ENCODE measurements at places on chromosomes 12 and 14. TPM values are rescaled to one million over a fixed set of nuclear protein-coding genes. Genes with fewer than 3 reads are reported as not detected.

The FITM1 gene
- total RNA-seq, result 0.77 TPM

DNA sequence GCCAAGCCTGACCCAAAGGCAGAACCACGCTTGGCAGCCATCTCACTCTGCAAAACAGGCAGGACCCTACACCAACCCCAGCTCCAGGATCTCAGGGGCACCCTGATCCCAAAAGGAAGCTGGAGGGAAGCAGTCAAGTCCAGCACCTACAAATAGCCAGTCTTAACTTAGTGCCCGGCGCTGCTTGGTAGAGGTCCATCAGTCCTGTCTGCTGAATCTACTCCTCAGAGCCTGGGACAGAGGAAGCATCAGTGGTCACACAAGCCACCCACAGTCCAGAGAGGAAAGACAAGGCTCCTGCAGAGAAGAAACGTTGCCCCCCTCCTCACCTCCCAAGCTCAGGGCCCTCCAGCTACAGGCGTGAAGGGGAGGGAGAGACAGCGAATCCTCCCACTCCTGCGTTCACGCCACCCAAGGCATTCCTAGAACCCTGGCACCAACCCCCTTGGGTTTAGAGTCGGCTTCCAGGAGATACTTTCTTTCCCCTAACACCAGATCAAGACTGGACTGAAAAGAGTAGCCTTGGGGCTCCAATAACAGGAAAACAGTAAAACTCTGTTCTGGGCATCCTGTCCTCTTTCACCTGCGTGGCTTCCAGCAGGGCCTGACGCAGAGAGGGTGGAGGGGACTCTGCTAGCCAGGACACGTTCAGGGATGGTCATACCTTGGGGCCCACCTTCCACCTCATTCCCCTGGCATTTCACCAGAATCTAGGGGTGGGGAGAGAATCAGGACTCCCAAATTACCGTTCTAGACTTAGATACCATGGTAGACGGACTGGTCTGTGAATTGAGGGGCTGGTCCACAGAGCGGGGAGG is 1.2 kb downstream of the PXN start:
- peak overlapping the region; percentile 73 for H3K27ac ChIP-seq
- DNase-seq, result no peak
- H3K4me1 ChIP-seq, result peaks cover 61% of the 10 kb centered on the region
- no peaks in the 10 kb centered on the region for H3K27me3 ChIP-seq
- peaks cover 20% of the 10 kb centered on the region for H3K36me3 ChIP-seq

DNA sequence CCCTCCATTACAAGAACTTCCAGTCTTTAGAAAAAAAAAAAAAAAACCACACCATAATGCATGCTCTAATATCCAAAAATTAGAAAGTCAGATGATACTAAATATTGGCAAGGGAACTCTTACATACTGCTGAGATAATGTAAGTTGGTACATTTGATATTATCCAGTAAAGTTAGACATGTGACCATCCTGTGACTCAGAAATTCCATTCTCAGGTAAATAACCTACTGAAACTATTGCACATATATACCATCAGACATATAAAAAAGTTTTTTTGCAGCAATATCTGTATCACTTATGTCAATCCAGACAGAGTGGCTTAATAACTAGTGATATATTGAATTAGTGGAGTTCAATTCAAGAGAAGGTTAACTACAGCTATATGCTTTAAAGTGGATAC is 63.5 kb downstream of the KITLG start:
- DNase-seq, result no peak
- no peaks in the 10 kb centered on the region for H3K27me3 ChIP-seq
- no peak overlapping the region for H3K27ac ChIP-seq
- no peaks in the 10 kb centered on the region for H3K4me1 ChIP-seq
- H3K36me3 ChIP-seq, result no peaks in the 10 kb centered on the region
- no peak overlapping the region for H3K4me3 ChIP-seq

- no peak overlapping the region for H3K27ac ChIP-seq
- DNase-seq, result no peak
- H3K4me1 ChIP-seq, result no peaks in the 10 kb centered on the region
- H3K27me3 ChIP-seq, result peaks cover 11% of the 10 kb centered on the region
- H3K4me3 ChIP-seq, result no peak overlapping the region
- no peaks in the 10 kb centered on the region for H3K36me3 ChIP-seq
These were observed 5.5 kb upstream of the TMEM132D start for GRCh38 chr12:129909051-129910020.

GRCh38 chr14:101873991-101874390 is 90.4 kb upstream of the DYNC1H1 start:
- peaks cover 70% of the 10 kb centered on the region for H3K4me1 ChIP-seq
- DNase-seq, result no peak
- no peaks in the 10 kb centered on the region for H3K27me3 ChIP-seq
- H3K4me3 ChIP-seq, result no peak overlapping the region
- H3K36me3 ChIP-seq, result peaks cover 25% of the 10 kb centered on the region
- no peak overlapping the region for H3K27ac ChIP-seq

The SIX6 gene
- total RNA-seq, result not detected

The NOXRED1 gene
- total RNA-seq, result 0.45 TPM

The PRB3 gene
- total RNA-seq, result not detected

GRCh38 chr14:95143808-95144620 is 13.3 kb downstream of the DICER1 start:
- no peaks in the 10 kb centered on the region for H3K27me3 ChIP-seq
- H3K36me3 ChIP-seq, result peaks cover 33% of the 10 kb centered on the region
- no peak overlapping the region for H3K27ac ChIP-seq
- H3K4me3 ChIP-seq, result no peak overlapping the region

DNA sequence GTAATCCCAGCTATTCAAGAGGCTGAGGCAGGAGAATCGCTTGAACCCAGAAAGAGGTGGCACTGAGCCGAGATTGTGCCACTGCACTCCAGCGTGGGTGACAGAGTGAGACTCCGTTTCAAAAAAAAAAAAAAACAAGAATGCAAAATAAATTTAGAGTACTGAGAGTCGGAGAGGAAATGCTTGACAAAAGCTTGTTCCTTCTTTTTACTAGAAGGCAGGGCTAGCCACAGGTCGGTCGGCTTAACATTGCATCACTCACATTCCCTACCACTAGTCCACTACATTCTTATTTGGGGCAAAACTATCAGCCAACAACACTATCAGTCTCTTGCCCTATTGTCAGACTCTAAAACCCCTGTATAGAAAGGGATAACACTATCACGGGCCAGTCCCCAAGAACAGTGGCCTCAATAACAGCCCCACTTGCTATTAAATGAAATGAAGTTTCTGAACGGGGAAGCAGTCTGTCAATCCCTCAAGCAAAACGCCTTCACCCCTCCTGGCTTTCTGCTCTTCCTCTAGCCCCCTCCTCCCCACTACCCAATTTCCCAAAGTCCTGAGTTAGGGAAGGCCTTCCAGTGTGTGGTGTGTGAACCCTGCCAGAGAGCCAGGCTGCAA is 1.0 kb downstream of the RNF41 start:
- no peaks in the 10 kb centered on the region for H3K27me3 ChIP-seq
- H3K4me1 ChIP-seq, result peaks cover 37% of the 10 kb centered on the region
- H3K27ac ChIP-seq, result peak overlapping the region; percentile 93
- DNase-seq, result no peak
- peaks cover 4% of the 10 kb centered on the region for H3K36me3 ChIP-seq

- H3K4me3 ChIP-seq, result no peak overlapping the region
- H3K27ac ChIP-seq, result no peak overlapping the region
- H3K4me1 ChIP-seq, result peaks cover 17% of the 10 kb centered on the region
- peaks cover 41% of the 10 kb centered on the region for H3K27me3 ChIP-seq
These were observed 51.3 kb upstream of the KCNA1 start for GRCh38 chr12:4858386-4858785.

GRCh38 chr14:77794357-77794756 is 5.6 kb upstream of the ADCK1 start:
- peaks cover 12% of the 10 kb centered on the region for H3K27me3 ChIP-seq
- DNase-seq, result no peak
- H3K4me3 ChIP-seq, result no peak overlapping the region
- no peak overlapping the region for H3K27ac ChIP-seq

The A2ML1 gene
- total RNA-seq, result not detected

DNA sequence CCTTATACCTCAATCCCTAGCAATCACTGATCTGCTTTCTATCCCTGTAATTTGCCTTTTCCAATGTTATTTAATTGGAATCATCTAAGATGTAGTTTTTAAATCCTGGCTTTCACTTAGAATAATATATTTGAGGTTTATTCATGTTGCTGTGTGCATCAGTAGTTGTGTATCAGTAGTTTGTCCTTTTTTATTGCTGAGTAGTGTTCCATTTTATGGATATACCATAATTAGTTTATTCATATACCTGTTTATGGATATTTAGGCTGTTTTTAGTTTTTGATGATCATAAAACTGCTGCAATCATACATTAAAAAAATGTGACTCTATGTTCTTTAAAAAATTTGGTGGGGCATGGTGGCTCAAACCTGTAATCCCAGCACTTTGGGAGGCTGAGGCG is 43.7 kb downstream of the FUT8 start:
- peaks cover 79% of the 10 kb centered on the region for H3K36me3 ChIP-seq
- no peak overlapping the region for H3K27ac ChIP-seq
- no peaks in the 10 kb centered on the region for H3K27me3 ChIP-seq
- no peak for DNase-seq
- peaks cover 23% of the 10 kb centered on the region for H3K4me1 ChIP-seq
- H3K4me3 ChIP-seq, result no peak overlapping the region

DNA sequence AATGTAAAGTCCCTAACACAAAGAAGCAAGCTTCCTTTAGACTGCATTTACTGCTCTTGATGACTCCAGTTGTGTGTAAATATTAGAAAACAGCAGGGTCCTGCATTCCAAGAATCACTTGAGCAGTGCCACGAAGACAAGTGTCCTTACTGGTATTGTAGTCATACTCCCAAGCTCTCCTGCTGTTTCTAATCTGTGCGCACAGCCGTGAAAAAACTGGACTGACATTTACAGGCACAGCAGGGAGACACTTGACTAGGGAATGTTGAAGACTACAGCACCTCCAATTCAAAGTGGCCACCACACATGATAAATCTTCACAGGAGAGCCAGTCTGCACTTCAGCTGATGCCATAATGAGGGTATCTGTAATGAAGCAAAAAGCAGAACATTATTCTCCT is 91.4 kb downstream of the VRK1 start:
- H3K27ac ChIP-seq, result no peak overlapping the region
- peaks cover 13% of the 10 kb centered on the region for H3K36me3 ChIP-seq
- no peak overlapping the region for H3K4me3 ChIP-seq
- no peaks in the 10 kb centered on the region for H3K27me3 ChIP-seq
- no peaks in the 10 kb centered on the region for H3K4me1 ChIP-seq

- H3K4me3 ChIP-seq, result no peak overlapping the region
- peak overlapping the region; percentile 70 for H3K27ac ChIP-seq
- no peaks in the 10 kb centered on the region for H3K27me3 ChIP-seq
- DNase-seq, result no peak
- peaks cover 49% of the 10 kb centered on the region for H3K4me1 ChIP-seq
- H3K36me3 ChIP-seq, result no peaks in the 10 kb centered on the region
These were observed 116.2 kb downstream of the EGLN3 start for GRCh38 chr14:33834466-33835260.

DNA sequence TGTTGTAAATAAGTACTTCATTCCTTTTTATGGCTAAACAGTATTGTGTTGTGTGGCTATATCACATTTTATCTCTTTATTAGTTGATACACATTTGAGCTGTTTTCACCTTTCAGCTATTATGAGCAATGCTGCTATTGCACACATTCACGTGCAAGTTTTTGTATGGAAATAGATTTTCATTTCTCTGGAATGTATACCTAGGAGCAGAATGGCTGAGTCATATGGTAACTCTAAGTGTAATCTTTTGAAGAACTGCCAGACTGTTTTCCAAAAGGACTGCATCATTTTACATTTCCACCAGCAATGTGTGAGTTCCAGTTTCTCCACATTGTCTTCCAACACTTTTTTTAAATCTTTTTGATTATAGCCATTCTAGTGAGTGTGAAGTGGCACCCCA is 134.0 kb downstream of the SRGAP1 start:
- no peak for DNase-seq
- no peak overlapping the region for H3K4me3 ChIP-seq
- H3K4me1 ChIP-seq, result no peaks in the 10 kb centered on the region
- no peaks in the 10 kb centered on the region for H3K36me3 ChIP-seq

The UNC79 gene
- total RNA-seq, result 0.02 TPM

DNA sequence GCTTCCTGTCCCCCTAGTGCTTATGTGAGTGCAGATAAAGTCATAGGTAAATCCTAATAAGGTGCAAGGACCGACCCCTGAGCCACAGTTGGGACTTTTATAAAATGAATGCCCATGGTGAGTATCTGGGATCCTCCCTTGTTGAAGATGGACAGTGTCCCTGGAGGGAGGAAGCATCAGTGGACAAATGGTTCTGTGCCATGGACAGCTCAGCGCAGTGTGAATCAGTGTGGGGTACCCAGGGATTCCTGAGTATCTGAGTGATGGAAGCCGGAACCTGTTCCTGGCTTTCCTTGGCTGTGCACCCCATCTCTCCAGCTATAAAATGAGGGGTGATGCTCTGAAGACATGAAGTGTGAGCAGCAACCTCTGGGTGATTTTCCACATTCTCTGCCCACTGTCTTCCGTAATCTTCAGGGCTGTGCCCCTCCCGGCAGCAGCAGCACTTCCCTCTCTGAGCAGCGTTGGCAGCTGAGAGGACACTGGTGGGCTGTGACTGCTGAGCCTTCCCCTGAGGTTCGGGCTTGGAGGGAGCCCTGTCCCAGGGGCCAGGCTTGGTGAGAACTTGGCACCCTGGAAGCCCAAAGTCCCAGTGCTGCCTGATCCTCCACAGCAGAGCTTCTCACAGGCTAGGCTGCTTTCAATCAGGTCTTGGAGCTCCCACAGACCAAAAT is 25.0 kb downstream of the VCPKMT start:
- no peaks in the 10 kb centered on the region for H3K27me3 ChIP-seq
- no peak for DNase-seq
- peaks cover 74% of the 10 kb centered on the region for H3K4me1 ChIP-seq

DNA sequence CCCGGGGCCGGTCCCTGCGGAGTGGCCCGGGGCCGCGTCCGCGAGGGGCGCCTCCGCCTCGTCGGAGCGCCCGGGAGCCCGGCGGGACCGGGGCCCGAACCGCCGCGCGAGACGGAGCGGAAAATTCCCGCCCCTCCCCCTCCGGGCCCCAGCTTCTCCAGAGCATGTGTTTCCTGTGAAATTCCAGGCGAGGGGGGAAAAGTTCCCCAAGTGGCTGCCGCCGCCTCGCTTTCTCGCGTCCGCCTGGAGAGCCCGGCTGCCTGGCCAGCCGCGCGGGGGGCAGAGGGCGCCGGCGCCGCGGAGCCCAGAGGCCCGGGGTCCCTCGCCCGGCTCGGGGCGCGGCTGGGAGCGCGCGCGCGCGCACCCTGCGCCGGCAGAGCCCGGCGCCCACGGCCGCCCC is 904 bp downstream of the CACNA1C start:
- H3K27ac ChIP-seq, result no peak overlapping the region
- no peak for DNase-seq
- H3K4me3 ChIP-seq, result no peak overlapping the region
- H3K4me1 ChIP-seq, result peaks cover 15% of the 10 kb centered on the region
- peaks cover 1% of the 10 kb centered on the region for H3K36me3 ChIP-seq

- peaks cover 4% of the 10 kb centered on the region for H3K36me3 ChIP-seq
- H3K4me1 ChIP-seq, result peaks cover 5% of the 10 kb centered on the region
- no peaks in the 10 kb centered on the region for H3K27me3 ChIP-seq
- H3K4me3 ChIP-seq, result no peak overlapping the region
- no peak for DNase-seq
- no peak overlapping the region for H3K27ac ChIP-seq
These were observed 170.8 kb upstream of the DYRK2 start for GRCh38 chr12:67477681-67478265.

The SERPINA4 gene
- not detected for total RNA-seq

Data from activated CD8-positive, alpha-beta memory T cell treated with anti-CD3 and anti-CD28 coated beads, Interleukin-2, amount 10 ng/mL, durations not matched to agents 7 days and 5 days (primary cell).